ENCODE measurements at places on chromosomes 3 and 15. TPM values are rescaled to one million over a fixed set of nuclear protein-coding genes. Genes with fewer than 3 reads are reported as not detected.

GRCh38 chr15:78695046-78695671 lies 54.1 kb upstream of the CHRNB4 start:
- no peaks in the 10 kb centered on the region for H3K36me3 ChIP-seq
- H3K27ac ChIP-seq, result no peak overlapping the region
- H3K4me1 ChIP-seq, result no peaks in the 10 kb centered on the region
- H3K4me3 ChIP-seq, result no peak overlapping the region
- DNase-seq, result no peak

DNA sequence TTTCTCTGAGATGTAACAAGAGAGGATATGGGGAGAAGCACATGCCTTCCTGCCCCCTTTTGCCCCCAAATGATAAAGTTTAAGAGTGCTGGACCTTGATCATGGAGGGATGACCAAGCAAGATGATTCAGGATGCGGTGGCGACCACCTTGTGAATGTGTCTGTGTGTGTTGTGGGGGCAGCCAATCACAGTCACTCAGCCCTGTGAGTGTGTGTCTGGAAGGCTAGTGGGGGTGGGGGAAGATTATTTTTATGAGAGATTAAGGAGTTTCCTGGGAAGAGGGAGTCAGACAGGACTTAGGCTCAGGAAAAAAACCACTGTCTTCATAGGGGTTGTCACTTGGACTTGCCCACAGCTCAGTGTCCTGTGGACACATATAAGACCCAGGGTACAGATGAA lies 57.8 kb upstream of the KY start:
- H3K4me1 ChIP-seq, result peaks cover 38% of the 10 kb centered on the region
- peak; percentile 67 for DNase-seq
- no peaks in the 10 kb centered on the region for H3K36me3 ChIP-seq
- 0 out of 2 replicates have a peak overlapping the region, but pooled peaks have one; percentile 4 for H3K4me3 ChIP-seq
- peak overlapping the region; percentile 66 for H3K27ac ChIP-seq

DNA sequence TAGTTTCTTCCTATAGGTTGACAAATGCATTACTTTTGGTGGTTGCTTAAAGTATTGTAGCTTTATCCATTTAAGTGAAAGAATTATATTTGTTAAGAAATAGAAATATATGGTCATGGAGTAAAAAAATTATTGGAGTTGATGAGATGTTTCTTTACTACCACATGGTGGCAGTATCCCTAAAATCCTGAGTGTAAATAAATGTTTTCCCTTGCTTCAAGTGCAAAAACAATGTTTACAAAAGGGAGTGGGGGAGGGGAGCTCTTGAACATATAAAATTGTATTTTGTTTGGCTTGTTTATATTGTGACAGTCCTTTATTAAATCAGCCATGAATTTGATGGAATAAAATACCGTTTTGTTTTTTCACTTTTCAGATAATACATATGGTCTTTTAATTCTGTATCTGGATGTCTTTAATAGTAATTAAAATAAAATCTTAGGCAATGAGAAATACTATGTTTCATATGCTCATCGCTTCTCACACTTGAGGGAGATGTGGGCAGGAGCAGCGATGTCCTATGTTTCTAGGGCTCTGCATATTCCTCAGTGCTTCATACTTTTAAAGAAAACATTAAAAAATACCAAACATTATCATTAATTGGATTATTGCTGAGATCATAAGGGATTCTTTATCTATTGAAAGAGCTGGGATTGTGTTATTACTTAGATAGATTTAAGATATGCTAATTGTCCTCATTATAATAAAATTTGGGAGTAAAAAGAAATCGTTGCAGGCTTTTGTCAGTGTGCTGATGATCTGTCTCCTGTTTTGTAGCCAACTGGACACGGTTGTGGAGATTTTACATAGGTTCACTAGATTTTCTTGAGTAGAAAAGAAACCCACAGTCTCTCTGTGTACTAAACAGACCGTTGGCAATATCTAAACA lies 349.7 kb downstream of the TUSC7 start:
- H3K36me3 ChIP-seq, result no peaks in the 10 kb centered on the region
- H3K27me3 ChIP-seq, result no peaks in the 10 kb centered on the region
- H3K4me3 ChIP-seq, result no peak overlapping the region
- no peak overlapping the region for H3K27ac ChIP-seq
- H3K4me1 ChIP-seq, result peaks cover 9% of the 10 kb centered on the region
- DNase-seq, result peak; percentile 77

EPHB1 gene
- total RNA-seq, result 1.6 TPM

- no peaks in the 10 kb centered on the region for H3K27me3 ChIP-seq
- no peak overlapping the region for H3K4me3 ChIP-seq
- H3K4me1 ChIP-seq, result no peaks in the 10 kb centered on the region
- no peaks in the 10 kb centered on the region for H3K36me3 ChIP-seq
- H3K27ac ChIP-seq, result no peak overlapping the region
- DNase-seq, result peak; percentile 49
These were observed 77.8 kb downstream of the IL20RB start for GRCh38 chr3:137035631-137036030.

SPRED1 gene
- total RNA-seq, result 34.0 TPM

All from GM23248 (cell line).